Adrenal gland (tissue), 19 donors: ENCODE measurements at places on chromosomes 1 and 21. TPM values are rescaled to one million over a fixed set of nuclear protein-coding genes. Genes with fewer than 3 reads are reported as not detected.

DNA sequence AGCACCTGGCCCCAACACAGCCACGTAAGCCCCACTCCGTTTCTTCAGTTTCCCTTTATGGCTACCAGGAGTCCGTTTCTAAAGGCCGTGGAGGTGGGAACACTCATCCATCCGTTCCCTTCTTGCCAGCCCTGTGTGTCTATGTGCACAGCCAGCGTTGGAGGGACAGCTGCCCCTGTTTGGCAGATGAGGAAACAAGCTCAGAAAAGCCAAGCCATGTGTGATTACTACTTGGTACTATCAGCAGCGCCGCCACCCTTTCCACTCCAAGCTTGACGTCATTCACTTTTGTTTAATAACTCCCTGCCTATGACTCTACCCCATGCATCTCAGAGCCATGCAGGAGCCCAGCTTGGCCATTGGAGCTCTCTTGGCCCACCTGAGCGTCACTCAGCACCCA is 3.5 kb downstream of the LRP8 start:
- H3K4me3 ChIP-seq: no peak overlapping the region
- no peaks in the 10 kb centered on the region for H3K27me3 ChIP-seq
- peaks cover 20% of the 10 kb centered on the region for H3K4me1 ChIP-seq

DNA sequence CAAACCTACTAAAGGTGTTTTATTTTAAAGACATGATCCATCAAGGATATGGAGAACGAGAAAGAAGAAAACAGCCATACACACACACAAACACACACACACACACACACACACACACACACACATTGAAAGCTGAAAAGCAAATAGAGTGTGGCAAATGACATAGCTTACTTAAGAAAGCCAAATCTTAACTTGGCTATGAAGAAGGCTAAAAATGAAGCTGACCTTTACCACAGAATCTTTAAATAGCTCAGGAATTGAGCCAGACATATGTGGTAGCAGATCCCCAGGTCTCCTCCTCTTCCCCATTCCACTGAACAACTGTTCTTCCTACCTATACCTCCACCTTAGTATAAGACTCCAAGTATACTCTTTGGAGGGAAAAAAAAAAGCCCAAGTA is 185.6 kb downstream of the CLEC20A start:
- no peak overlapping the region for H3K4me3 ChIP-seq
- H3K4me1 ChIP-seq: no peaks in the 10 kb centered on the region
- no peaks in the 10 kb centered on the region for H3K27me3 ChIP-seq
- no peak for DNase-seq
- no peak overlapping the region for H3K27ac ChIP-seq
- H3K36me3 ChIP-seq: no peaks in the 10 kb centered on the region

DNA sequence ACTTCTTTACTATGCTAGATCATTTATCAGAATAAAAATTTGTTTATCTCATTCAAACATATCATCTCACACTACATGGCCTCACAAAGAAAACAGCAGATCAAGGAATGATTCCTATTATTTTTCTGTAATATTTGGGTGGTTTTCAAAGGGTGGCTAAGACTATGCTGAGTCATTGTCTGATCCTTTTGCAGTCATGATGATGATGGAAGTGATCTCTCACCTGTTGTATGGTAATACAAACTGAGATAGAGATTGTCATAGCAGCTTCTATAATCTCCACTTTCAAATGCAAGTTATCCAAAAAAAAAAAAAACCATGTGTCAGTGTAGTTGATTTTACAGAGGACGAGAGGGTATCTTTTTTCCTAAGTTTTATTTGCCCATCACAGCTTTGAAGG is 37.2 kb upstream of the GBP5 start:
- no peak for DNase-seq
- H3K4me3 ChIP-seq: no peak overlapping the region
- no peaks in the 10 kb centered on the region for H3K27me3 ChIP-seq
- H3K27ac ChIP-seq: peak overlapping the region; percentile 56

GRCh38 chr1:47663286-47663685 is 225.4 kb downstream of the FOXD2 start:
- no peaks in the 10 kb centered on the region for H3K36me3 ChIP-seq
- no peak for DNase-seq
- no peaks in the 10 kb centered on the region for H3K27me3 ChIP-seq
- H3K4me1 ChIP-seq: no peaks in the 10 kb centered on the region
- H3K27ac ChIP-seq: no peak overlapping the region

DNA sequence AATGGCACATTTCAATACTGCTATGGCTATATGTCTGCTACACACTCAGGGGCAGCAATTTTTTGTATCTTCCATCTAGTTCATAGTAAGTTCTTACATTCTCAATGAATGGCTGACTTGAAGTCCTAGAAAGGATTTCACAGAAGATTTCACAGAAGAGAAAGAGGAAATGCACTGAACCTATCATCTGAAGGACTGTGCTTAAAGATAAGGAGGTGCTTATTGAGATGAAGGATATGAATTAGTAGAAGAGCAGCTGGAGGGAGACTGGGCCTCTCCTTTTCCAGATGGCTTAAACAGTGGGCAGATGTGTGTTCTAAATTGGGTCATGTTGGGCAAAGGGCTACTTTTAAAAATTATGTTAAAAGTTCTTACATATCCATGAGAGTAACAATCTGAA is 14.6 kb downstream of the ADAR start:
- H3K27ac ChIP-seq: no peak overlapping the region
- H3K27me3 ChIP-seq: no peaks in the 10 kb centered on the region
- DNase-seq: no peak
- H3K4me3 ChIP-seq: no peak overlapping the region
- peaks cover 97% of the 10 kb centered on the region for H3K36me3 ChIP-seq

DNA sequence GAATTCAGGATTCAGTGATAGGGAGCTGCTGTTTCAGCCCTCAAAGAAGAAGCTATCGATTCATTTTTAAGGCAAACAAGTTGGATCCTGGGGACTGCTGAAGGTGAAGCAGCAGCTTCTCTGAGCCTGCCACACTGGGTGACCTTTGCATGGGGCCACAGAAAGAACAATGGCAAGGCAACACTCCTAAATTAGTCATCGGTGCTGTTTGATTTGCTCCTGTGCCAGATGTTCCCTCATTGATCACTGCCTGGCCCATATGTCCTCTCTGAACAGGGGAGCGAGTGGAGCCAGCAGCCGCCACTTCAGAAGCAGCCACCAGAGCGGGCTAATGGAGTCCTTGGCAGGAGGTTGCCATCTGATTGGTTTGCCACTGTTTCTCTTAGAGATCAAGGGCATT is 391.5 kb downstream of the NTNG1 start:
- no peaks in the 10 kb centered on the region for H3K4me1 ChIP-seq
- H3K4me3 ChIP-seq: no peak overlapping the region
- H3K27me3 ChIP-seq: no peaks in the 10 kb centered on the region
- no peak overlapping the region for H3K27ac ChIP-seq
- no peak for DNase-seq

DNA sequence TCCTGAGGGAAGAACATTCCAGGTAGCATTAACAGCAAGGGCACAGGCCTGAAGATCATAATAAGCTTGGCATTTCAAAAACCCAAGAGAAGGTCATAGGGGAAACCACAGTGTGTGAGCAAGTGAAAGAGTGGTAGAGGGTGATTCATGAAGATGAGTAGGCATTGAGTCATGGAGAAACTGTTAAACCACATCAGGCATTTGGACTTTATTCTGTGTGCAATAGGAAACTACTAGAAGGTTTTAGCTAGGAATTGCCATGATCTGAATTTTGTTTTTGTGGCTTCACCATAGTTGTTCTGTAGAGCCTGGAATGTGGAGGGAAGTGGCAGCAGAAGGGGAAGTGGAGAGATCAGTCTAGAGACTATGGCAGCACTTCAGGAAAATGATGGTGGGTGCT is 359.0 kb upstream of the PTBP2 start:
- H3K4me1 ChIP-seq: peaks cover 17% of the 10 kb centered on the region
- H3K4me3 ChIP-seq: no peak overlapping the region
- peak overlapping the region; percentile 85 for H3K27ac ChIP-seq
- H3K36me3 ChIP-seq: no peaks in the 10 kb centered on the region
- no peaks in the 10 kb centered on the region for H3K27me3 ChIP-seq

GRCh38 chr1:171610385-171610784 is 11.7 kb upstream of the MYOCOS start:
- H3K27me3 ChIP-seq: no peaks in the 10 kb centered on the region
- H3K36me3 ChIP-seq: no peaks in the 10 kb centered on the region
- DNase-seq: no peak

DNA sequence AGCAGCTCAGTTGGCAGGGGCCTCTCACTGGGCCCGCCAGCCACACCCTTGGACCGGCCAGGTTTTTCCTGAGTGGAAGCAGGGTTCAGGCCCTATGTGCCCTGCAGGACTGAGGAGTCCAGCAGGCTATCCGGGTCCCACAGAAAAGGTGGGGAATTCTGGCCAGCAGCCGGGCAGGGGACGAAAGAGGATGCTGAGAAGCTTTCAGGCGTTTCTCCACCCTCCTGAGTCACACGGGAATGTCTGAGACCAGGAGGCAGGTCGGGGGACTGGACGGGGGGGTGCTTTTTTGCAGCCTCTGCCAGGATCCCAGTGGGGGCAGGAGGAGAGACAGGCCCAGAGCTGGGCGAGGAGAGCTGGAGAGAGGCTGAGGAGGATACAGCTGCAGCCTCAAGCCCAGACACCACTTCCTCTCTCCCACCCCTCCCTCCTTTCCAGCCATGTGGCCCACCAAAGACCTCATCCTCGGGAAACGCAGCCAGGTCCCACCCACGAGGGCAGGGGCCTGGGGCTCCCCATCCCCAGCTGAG is 105.4 kb downstream of the SPSB1 start:
- no peak overlapping the region for H3K4me3 ChIP-seq
- peak; percentile 73 for DNase-seq
- H3K27me3 ChIP-seq: no peaks in the 10 kb centered on the region

DNA sequence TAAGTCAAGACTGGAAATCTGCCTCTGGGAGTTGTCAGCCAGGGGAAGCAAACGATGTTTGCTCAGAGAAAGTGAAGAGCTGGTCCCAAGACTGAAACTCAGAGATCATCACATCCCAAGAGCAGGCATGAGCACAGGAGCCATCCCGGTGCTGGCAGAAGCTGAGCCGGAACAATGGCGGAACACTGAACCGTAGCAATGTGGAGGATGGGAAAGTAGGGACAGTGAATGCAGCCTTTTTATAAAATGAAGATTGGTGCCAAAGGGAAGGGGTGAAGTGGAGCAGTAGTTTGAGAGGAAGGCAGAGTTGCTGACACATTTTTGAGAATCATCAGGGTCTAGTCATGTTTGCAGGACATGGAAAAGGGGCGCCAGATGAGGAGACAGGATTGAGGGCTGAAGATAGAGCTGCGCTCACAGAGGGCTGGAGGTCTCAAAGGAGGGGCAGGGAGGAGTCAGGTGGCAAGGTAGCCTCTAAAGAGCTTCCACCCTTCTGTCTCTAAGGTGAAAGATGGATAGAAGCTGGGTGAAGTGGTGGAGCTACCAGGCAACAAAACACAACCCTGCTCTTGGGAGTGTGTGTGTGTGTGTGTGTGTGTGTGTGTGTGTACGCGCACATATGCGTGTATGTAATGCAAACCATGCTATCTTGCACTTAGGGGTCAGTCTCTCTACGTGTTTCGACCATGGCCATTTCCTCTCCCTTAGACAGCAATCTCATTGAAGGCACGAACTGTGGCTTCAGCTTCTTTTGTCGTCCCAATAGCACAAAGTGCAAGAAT is 94.3 kb upstream of the IRF2BP2 start:
- H3K4me3 ChIP-seq: no peak overlapping the region
- no peaks in the 10 kb centered on the region for H3K4me1 ChIP-seq
- no peaks in the 10 kb centered on the region for H3K36me3 ChIP-seq
- H3K27ac ChIP-seq: no peak overlapping the region
- H3K27me3 ChIP-seq: no peaks in the 10 kb centered on the region
- DNase-seq: no peak

- H3K27me3 ChIP-seq: no peaks in the 10 kb centered on the region
- peaks cover 35% of the 10 kb centered on the region for H3K36me3 ChIP-seq
- peaks cover 9% of the 10 kb centered on the region for H3K4me1 ChIP-seq
- H3K4me3 ChIP-seq: no peak overlapping the region
- H3K27ac ChIP-seq: no peak overlapping the region
These were observed 5.0 kb downstream of the PPP1R15B start for GRCh38 chr1:204406621-204407020.

- no peaks in the 10 kb centered on the region for H3K4me1 ChIP-seq
- H3K27ac ChIP-seq: no peak overlapping the region
- H3K36me3 ChIP-seq: no peaks in the 10 kb centered on the region
- no peaks in the 10 kb centered on the region for H3K27me3 ChIP-seq
These were observed 30.0 kb downstream of the ZMYM4 start for GRCh38 chr1:35298464-35298863.

DNA sequence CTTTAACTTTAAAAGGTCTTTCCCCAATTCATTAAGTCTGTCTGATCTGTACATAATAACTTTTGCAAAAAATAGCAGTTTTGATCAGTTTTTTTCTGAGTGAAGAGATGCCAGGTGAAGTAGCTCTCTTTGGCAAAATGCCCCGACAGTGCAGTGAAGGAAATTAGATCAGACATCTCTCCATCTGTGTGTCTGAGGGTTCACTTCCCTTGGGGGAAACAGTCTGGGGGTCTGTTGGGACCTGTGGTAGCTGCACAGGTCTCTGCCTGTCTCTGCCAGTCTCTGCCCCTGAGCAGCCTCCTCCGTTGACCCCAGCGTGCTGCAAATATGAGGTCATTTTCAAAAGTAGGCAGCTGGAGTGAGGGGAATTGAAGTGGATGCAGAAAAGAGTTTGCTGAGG is 54.5 kb downstream of the TBCE start:
- no peaks in the 10 kb centered on the region for H3K27me3 ChIP-seq

DNA sequence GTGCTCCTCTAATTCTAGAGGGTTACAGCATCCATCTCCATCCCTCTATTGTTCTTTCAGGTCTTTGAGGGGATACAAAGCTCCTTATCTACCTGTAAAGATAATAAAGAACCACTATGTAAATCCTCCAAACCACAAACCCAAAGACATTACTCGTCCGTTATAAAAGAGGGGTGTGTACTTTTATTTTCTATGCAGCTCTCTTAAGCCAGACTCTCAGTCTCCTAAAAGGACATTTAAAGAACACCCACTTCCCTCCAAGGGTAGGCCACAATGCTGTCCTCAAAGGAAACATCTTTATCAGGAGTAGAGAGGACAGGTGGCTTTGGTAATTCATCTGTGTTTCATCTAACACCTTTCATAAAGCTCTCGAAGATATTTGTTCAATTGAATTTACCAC is 67.9 kb upstream of the DYNLT5 start:
- no peaks in the 10 kb centered on the region for H3K4me1 ChIP-seq
- no peaks in the 10 kb centered on the region for H3K27me3 ChIP-seq
- DNase-seq: no peak

GRCh38 chr1:29971703-29972102 is 735.4 kb downstream of the PTPRU start:
- no peaks in the 10 kb centered on the region for H3K4me1 ChIP-seq
- H3K4me3 ChIP-seq: no peak overlapping the region
- H3K36me3 ChIP-seq: no peaks in the 10 kb centered on the region

EEIG2 gene
- 6.0 TPM for total RNA-seq

TMEM269 gene
- not detected for total RNA-seq

FYB2 gene
- not detected for total RNA-seq
